ENCODE measurements at places on chromosomes 5 and 9. TPM values are rescaled to one million over a fixed set of nuclear protein-coding genes. Genes with fewer than 3 reads are reported as not detected.

DNA sequence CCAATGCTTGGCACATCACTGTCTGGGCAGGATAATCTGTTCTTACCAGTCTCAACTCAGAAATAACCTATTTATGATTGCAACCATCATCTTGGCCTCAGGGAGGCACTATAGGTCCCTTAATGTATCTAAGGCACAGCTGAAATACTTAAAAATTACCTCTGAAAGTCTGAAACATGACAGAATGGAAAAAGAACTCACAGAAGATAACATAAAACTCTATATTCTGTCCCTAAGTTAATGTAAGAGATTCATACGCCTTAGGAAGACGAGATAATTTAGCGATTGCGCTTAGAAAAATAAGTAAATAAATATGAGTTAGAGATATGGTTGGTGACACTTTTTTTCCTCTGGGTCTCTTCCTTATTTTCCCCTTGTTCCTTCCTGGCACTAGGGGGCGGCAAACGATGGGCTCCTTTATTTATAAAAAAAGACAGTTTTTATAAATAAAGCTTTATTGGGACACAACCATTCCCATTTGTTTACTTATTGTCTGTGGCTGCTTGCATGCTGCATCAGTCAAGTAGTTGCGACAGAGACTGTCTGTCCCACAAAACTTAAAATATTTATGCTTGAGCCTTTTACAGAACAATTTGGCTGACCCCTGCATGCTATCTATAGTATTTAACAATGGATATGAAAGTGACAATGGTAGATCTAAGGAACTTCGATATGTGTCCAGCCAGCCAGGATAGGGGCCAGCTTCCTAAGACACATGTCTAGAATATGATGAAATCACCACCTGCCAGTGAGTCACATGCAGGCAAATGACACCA, 79.6 kb downstream of the PDE4D start:
- ATAC-seq: no peak

- ATAC-seq: no peak
Observed at GRCh38 chr5:145887976-145888574, 15.3 kb upstream of the GRXCR2 start.

DNA sequence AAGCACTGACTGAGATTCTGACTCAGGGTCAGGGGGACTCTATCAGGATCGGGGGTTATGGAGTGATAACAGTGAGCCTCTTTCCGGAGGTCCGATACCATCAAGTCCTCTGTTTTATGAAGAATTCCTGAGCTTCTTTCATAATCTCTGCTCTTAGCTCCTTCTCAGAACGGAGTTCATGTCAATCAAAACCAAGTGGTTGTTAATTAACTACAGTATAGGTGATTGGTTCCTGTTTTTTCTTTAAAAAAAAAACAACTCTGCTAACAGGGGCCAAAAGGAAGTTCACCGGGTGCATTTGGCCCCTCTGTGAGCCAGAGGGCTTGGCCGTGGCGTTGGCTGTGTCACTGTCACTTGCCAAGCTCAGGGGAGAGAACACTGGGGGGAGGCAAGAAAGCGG, 4.0 kb downstream of the GFI1B start:
- no peak for ATAC-seq

Gene SLC46A2
- 0.27 TPM for total RNA-seq

GRCh38 chr9:134915046-134915985, 2.4 kb downstream of the FCN1 start:
- no peak for ATAC-seq

DNA sequence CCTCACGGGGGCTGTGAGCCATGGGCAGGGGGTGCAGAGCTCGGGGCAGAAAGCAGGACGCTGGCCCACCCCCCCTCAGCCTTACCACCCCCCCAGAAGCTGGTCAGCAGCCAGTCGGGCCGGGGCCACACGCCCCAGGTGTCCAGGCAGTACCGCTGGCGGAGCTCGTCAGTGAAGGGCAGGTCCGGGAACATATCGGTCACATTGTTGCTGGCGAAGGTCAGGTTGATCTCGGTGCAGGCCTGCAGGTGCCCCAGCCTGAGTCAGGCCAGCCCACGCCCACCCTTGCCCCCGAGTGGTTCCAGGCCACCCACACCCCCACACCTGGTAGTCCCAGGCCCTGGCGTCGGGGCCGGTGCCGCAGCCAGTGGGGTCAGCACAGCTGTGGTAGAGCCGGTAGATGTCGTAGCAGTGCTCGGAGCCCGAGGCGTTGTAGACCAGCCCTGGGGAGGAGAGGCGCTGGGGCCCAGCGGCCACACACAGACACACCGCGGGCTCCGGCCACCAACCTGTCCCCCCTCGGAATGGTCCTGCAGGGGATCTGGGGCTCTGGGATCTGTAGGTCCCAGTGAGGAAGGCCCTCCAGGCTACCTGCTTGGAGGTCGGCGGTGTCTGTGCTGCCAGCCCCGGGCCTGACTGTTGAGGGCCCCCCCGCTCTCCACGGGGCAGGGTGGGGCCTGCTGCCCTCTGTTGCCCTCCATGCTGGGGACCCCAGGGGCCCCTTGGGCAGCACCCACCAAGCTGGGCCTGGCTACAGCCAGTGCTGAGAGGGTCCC, 2.6 kb downstream of the DPP7 start:
- ATAC-seq: no peak

Gene MEGF10
- 5.4 TPM for total RNA-seq

GRCh38 chr5:67010684-67011409, 185.8 kb downstream of the CD180 start:
- ATAC-seq: no peak

GRCh38 chr9:16553869-16554540, 316.5 kb downstream of the BNC2 start:
- ATAC-seq: no peak

GRCh38 chr5:28217695-28218094, 1179.3 kb upstream of the CDH9 start:
- no peak for ATAC-seq

DNA sequence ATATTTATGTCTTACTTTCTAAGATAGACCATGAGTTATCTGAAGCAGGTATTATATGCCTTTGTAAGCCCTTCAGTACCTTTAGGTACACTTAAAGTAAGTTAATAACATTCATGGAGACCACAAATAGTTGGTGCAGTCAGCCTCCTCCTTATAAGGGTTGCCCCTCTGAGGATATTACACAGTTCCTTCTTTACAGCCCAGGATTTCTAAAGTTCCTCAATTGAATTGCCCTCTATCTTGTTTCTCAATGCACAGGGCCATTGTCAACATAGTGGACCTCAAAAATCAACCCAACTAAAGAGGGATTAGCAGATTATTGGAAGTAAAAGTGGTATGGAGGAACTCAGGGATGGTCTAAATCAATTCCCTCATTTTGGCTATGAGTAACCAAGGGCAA, 50.3 kb downstream of the HMHB1 start:
- ATAC-seq: no peak

Gene IL11RA
- total RNA-seq: 39.8 TPM

Data from gastroesophageal sphincter (tissue), 4 donors.